SK-N-SH (cell line): ENCODE measurements at places on chromosomes 2 and 18.

DNA sequence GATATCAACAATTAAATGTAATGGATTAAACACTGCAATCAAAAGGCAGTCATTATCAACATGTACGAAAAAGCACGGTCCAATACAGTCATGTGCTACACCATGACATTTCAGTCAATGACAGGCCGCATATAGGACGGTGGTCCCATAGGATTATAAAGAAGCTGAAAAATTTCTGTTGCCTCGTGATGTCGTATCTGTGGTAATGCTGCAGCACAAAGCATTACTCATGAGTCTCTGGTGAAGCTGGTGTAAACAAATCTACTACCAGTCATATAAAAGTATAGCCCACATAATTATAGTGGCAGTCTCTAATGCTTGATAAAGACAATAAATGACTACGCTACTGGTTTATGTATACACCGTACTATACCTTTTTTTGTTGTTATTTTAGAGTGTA, 58.4 kb downstream of the RABL2A start:
- H3K4me1 ChIP-seq = no peaks in the 10 kb centered on the region
- no peak overlapping the region for H3K4me3 ChIP-seq
- no peaks in the 10 kb centered on the region for H3K36me3 ChIP-seq
- no peak for DNase-seq
- H3K27ac ChIP-seq = no peak overlapping the region

- DNase-seq = no peak
- H3K4me1 ChIP-seq = no peaks in the 10 kb centered on the region
- no peaks in the 10 kb centered on the region for H3K27me3 ChIP-seq
- no peak overlapping the region for H3K4me3 ChIP-seq
Observed at GRCh38 chr2:74317701-74318100, 25.5 kb downstream of the SLC4A5 start.

DNA sequence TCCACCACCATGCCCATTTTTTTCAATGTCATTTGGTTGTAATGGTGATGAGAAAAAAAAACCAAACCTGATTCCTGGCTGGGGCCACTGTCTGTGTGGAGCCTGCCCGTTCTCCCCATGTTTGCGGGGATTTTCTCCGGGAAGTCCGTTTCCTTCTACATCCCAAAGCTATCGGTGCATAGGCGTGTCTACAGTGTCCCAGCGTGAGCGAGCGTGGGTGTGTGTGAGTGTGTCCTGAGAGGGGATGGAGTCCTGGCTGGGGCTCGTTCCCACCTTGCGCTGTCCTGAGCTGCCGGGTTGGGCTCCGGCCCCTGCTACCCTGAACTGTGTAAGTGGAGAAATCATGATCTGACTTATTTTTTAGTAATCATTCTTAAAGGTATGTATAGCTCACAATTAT, 7.3 kb upstream of the ZAP70 start:
- H3K36me3 ChIP-seq = no peaks in the 10 kb centered on the region
- H3K27me3 ChIP-seq = no peaks in the 10 kb centered on the region
- DNase-seq = no peak
- peaks cover 5% of the 10 kb centered on the region; the same call in 1 of the 2 replicates for H3K4me1 ChIP-seq
- no peak overlapping the region for H3K27ac ChIP-seq

- no peaks in the 10 kb centered on the region for H3K4me1 ChIP-seq
- no peaks in the 10 kb centered on the region for H3K27me3 ChIP-seq
- H3K27ac ChIP-seq = no peak overlapping the region
- no peak for DNase-seq
- no peak overlapping the region for H3K4me3 ChIP-seq
- no peaks in the 10 kb centered on the region for H3K36me3 ChIP-seq
Observed at GRCh38 chr2:221958224-221958623, 340.6 kb downstream of the PAX3 start.

DNA sequence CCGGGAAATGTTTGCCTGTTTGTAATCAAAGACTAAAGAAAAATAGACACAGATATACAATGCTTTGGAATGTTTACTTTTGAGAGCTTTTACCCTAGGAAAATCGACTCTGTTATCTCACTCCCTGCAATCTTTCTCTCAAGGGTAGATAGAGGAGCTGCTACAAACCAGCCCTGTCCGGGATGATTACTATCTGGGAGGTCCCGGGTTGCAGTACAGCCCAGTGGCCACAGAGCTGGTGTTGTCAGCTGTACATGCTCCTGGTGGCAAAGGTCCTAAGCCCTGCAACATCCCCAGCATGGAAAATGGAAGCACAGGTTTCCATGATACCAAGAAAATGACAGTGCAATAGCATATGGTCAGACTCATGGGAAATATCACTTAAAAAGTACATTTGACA, 570.5 kb upstream of the SOX11 start:
- no peaks in the 10 kb centered on the region for H3K36me3 ChIP-seq
- peaks cover 16% of the 10 kb centered on the region for H3K4me1 ChIP-seq
- no peak overlapping the region for H3K4me3 ChIP-seq
- DNase-seq = peak; percentile 83
- no peaks in the 10 kb centered on the region for H3K27me3 ChIP-seq
